Fibroblast of lung (primary cell): ENCODE measurements at places on chromosomes 13 and 19. TPM values are rescaled to one million over a fixed set of nuclear protein-coding genes. Genes with fewer than 3 reads are reported as not detected.

GRCh38 chr13:95185851-95186250 is 115.4 kb downstream of the ABCC4 start:
- no peak for DNase-seq

DNA sequence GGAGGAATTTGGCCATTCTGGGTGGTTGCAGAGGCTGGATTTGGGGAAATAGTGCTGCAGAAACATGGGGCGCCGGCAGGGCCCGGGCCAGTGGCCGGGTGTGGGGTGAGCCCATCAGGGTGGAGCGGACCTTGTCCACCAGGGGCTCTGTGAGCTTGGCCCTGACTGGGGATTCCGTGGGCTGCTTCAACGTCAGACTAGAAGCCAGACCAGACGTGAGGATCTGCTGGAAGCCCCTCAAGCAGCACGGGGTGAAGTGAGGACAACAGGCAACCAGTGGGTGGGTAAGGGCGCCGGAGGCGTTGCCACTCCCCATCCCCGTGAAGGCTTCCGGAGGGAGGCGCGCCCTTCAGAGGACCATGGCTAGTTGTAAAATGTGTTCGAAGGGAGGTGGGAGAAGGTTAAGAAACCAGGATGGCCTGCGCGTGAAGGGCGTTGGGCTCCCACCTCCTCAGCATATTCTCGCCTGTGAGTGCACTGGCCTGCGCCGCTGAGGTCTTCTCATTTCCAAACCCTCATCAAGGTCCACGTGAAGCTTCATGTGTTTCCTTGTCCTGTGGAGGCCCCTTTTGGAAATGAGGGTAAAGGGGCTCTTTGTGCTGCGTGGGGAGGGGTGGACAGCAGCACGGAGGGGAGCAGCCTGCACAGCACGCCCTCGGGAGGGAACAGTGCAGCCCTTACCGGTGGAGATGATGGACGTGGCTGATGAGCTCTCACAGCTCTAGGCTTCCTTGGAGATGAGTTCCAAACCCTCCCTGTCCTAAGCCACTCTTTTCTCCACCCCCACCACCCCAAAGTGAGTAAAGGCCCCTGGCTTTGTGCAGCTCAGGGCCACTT is 8.3 kb downstream of the TEX29 start:
- DNase-seq, result no peak

The KLF2 gene
- total RNA-seq, result 3.3 and 19.2 TPM in 2 replicates

- DNase-seq, result no peak
These were observed 1.1 kb downstream of the SYCN start for GRCh38 chr19:39202998-39203355.

GRCh38 chr13:97658556-97658955 is 224.6 kb downstream of the RAP2A start:
- no peak for DNase-seq

The CYSLTR2 gene
- total RNA-seq, result not detected in 2 replicates

The TNFRSF19 gene
- 214 and 330 TPM in 2 replicates for total RNA-seq

The SIGLECL1 gene
- not detected in 2 replicates for total RNA-seq

The GAS6 gene
- total RNA-seq, result 77.3 and 227 TPM in 2 replicates

DNA sequence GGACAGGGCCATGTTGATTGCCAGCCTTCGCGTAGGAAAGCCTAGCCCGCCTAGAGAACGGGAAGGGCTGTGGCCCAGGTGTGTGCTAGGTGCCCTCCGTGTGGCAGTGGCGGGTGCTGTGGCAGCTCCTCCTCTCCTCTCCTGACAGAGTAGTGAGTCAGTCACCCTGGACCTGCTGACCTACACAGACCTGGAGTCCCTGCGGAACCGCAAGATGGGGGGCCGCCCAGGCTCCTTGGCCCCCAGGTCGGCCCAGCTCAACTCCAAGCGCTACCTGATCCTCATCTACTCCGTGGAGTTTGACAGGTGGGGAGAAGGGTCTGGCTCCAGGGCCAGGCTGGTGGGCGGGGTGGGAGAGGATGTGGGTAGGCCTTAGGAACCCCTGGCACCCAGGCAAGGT is 11.1 kb downstream of the CCDC61 start:
- DNase-seq, result no peak

DNA sequence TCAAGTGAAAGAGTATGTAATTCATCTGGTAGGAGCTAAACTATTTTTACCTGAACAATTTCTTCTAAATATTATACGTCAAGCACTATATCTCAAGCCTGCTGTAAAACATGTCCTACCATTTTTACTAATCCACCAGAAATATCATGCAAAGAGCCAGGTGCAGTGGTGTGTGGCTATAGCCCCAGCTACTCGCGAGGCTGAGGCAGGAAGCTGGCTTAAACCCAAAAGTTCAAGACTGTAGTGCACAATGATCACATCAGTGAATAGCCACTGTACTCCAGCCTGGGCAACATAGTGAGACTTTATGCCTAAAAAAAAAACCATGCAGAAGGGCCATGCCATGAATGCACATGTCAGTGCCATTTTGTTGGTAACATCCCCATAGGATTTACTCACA is 20.7 kb upstream of the CLN5 start:
- no peak for DNase-seq

GRCh38 chr19:8573316-8573715 is 3.9 kb downstream of the MYO1F start:
- DNase-seq, result no peak

The C13orf46 gene
- total RNA-seq, result 0.26 and 0.50 TPM in 2 replicates

The ZNF440 gene
- total RNA-seq, result 6.9 and 11.1 TPM in 2 replicates

The SSBP4 gene
- 58.6 and 76.5 TPM in 2 replicates for total RNA-seq

DNA sequence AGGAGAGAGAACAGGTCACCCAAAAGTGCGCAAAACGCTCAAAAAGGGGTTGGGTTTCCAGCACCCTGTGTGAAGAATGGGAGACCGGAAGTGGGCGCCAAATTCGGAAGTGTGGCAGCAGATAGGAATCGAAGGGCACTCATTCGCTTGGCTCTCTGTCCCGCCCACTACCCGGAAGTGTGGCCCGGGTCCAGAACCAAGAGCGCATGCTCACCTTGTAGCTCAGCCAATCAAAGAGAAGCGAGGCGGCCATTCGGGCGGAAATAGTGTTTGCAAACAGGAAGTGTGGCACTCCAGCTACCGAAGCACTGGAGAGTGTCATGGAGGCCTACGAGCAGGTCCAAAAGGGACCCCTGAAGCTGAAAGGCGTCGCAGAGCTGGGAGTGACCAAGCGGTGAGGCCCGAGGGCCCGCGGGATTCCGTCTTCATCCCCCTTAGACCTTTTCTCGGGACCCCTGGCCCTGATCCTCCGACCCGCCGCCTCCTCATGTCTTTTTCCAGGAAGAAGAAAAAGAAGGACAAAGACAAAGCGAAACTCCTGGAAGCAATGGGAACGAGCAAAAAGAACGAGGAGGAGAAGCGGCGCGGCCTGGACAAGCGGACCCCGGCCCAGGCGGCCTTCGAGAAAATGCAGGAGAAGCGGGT is at the start of gene FAM32A:
TSS of gene FAM32A (plus strand) at position 288 of the 645 bp plus-strand sequence. CDS start at position 321, 33 bp downstream.
- peak; percentile 99 for DNase-seq

- DNase-seq, result no peak
These were observed 205.3 kb downstream of the MZT1 start for GRCh38 chr13:72521940-72522661.

GRCh38 chr19:35352177-35352447 is 4.4 kb downstream of the FFAR1 start:
- no peak for DNase-seq

GRCh38 chr13:44108331-44108858 is 228.7 kb downstream of the LACC1 start:
- no peak for DNase-seq

The ZNF726 gene
- 0.51 and 3.5 TPM in 2 replicates for total RNA-seq

DNA sequence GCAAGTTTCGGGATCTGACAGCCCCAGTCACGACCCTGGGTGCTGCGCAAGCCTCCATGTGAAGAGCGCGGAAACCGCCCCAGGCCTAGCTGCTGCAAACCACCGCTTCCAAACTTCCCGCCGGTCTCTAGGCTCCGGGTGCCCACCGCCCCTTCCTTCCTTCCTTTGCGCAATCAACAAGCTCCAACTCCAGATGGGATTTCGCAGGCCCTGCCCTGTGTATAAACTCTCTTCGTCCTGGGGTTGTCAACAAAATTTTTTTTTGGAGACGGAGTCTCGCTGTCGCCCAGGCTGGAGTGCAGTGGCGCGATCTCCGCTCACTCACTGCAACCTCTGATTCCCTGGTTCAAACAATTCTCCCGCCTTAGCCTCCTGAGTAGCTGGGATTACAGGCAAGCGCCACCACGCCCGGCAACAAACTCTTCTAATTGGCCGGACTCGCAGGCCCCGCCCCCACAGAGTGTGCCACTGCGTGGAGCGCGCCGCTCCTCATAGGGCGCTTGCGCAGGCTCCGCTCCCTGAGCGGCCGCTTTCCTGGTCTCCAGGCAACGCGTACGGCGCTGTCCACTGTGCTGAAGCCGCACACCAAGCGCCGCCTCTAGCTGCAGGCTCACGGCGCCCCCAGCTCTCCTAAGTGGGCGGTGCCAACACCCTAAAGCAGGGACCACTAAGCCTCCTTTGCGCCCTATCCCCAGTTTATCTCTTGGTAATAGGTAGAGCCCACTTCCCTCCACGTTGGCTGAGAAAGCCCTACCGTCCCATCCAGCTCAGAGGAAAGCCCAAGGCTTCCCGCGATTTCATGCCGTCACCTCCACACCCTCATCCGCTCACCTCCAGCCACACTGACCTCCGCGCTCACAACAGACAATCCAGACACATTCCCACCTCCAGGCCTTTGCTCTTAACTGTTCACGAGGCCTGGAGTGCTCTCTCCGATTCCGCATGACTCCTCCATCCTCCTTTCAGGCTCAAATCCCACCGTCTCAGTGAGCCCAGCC is 5.5 kb upstream of the QTRT1 start:
- DNase-seq, result peak; percentile 93

- no peak for DNase-seq
These were observed 92.2 kb upstream of the ARHGEF7 start for GRCh38 chr13:111022886-111023285.

The NAPSA gene
- total RNA-seq, result under 0.01 and 0.17 TPM in 2 replicates

The CD70 gene
- not detected in 2 replicates for total RNA-seq

- DNase-seq, result no peak
These were observed 18.8 kb upstream of the ZNF607 start for GRCh38 chr19:37738371-37738770.

- DNase-seq, result peak; percentile 59
These were observed 52.0 kb downstream of the NWD1 start for GRCh38 chr19:16771618-16772017.

- DNase-seq, result no peak
These were observed 3.8 kb upstream of the LTBP4 start for GRCh38 chr19:40597329-40597838.

DNA sequence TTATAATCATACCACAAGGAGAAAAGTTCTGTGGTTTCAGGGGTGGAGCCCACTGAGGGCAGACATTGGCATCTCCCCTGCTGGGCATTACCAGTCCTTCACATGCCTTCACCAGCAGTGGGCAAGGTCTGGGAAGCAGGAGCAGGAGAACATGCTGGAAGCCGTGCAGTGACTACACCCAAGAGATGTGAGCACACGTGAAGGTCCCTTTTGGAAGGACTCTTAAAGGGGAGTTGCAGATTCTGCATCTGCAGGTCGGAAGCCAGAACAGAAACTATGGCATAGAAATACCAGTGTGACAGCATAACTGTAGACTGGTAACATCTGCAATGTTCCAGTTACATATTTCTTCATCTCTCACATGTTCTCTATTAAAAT is 26.9 kb upstream of the KL start:
- DNase-seq, result no peak

DNA sequence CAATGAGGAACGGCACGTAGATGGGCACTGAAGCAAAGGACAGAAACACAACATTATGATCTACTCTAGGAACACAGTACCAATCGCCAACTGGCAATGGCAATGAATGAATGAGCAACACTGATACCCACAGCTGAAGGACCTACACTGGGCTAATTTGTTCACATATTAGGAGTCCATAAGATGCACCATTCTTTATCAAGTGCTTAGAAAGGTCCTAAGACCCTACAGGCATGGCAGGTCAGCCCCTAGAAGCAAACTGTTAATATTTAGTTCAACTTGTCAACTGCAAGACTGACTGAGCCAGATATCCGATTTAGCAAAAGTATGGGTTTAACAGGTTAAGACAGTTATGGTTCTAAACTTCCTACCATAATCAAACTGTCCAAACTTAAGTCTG is 4.8 kb downstream of the SHISA2 start:
- no peak for DNase-seq

GRCh38 chr19:30884146-30884812 is 465.0 kb downstream of the TSHZ3 start:
- no peak for DNase-seq

DNA sequence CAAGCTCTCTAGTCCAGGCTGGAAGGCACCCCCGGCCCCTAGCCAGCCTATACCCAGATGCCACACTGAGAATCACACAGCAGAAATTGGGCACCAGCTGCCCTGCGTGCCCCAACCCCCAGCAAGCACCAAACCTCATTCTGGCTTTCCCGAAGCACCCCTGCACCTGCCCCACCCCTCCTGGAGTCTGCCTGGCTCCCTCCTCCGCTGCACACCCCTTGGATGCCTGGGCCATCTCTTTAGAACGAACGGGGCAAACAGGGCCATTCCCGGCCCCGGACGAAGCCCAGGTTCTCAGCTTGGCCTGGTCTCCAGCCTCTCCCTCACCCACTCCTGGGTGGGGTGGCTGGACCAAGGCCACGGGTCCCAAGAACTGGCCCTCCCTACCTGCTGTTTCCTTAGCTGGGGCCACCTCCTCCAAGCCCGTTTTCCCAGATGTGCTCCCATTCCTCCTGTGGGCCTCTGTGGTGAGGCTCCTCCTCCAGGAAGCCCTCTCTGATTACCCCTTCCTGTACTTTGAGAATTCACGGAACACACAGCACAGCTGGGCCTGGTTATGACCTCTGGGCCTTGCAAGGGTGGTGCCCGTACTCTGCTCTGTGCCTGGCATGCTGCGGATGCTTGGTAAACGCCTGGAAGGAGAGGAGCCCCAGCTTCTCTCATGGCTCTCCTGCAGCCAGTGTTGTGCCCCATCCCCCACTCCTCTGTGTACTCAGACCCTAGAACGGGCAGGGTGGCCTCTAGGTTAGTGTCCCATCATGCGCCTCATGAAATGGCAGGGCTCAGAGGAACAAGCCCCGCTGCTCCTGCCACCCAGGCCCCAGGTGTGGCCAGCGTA is 21.4 kb downstream of the CEBPG start:
- peak; percentile 14 for DNase-seq

- DNase-seq, result peak; percentile 95
These were observed at the start of gene GDF15 for GRCh38 chr19:18385675-18386542. Gene GDF15 (plus strand): TSS chr19:18386158. CDS start chr19:18386190, 32 bp downstream.

DNA sequence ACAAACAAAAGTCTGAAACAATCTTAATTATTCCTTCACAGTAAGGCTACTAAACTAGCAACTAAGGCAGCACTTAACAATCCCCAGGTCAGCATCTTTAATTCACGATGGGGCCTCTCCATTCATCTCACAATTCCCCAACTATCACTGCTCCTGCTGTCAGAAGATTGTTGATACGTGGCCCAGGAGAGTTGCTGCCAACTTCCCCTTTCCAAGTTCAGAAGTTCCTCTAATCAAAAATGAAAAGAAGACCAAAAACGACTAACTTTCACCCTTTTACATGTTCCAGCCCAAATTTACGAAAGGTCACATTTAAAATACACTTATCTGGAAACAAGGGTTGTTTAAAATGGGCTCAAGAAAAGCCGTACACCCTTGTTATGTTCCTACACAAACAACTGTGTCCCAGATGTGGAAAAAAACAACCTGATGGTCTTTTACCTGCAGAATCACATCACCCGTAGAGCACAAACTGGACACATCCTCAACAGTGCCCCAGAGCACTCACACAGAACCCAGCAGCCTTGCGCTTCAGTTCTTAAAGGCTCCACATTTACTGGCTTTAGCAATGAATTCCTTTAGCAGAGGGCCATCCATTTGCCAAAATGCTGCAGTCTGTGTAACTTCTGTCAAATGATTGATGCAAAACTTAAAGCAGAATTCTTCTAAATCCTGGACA is 38.0 kb downstream of the PHF11 start:
- DNase-seq, result no peak
